ENCODE measurements at places on chromosomes 16 and 17.

DNA sequence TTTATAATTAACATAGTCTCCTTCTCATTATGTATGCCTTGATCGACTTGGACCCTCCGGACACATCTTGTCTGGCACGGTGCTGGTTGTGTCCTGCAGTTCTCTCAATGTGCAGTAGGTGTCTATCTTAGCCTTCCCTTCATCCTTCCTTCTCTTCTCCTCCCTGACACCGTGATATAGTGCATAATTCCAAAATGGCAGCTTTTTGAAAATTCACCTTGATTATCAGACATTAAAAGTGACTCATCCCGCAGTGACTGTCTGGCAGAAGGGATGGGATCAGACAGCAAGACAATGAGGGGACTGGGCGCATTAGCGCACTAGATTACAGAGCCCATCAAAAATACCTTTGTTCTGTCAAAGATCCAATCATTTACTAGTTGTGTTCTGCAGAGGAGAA, 70.0 kb upstream of the PMFBP1 start:
- no peak for ATAC-seq

DNA sequence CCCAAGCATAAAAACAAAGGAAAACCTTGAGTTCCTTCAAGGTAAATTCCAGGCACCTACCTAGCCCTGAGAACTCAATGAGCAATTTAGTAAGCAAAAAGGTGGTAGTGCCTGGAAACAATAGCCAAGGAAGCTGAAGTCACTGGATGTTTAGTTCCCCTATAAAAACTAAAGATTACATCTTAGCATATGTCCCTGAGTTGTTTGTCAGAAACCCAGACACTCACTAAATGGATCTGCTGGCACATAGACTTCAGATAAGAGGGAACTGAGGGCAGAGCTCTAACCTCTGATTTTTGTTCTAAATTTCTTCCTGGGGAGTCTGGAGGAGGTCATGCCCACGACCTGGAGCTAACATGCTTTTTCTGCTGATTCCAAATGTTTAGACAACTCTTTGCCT, 532.8 kb upstream of the SALL1 start:
- ATAC-seq: no peak

DNA sequence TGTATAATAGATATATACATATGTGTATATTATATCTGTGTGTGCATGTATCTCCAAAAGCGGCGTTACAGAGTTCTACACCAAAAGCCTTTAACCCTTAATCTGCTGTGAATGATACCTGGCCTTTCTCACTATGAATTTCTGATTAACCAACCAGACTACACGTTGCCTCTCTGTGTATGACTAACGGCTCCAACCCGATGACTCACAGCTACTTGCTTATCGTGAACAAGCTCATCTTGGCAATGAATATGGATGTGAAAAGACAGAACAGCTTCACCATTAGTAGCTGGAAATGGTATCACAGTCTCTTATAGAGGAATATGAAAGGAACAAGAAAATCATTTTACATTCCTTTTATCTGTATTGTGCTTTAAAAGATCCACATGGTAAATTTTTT, 23.8 kb upstream of the ARHGAP44 start:
- ATAC-seq: peak; percentile 48

GRCh38 chr17:35856603-35857002, 12.1 kb downstream of the HEATR9 start:
- no peak for ATAC-seq

DNA sequence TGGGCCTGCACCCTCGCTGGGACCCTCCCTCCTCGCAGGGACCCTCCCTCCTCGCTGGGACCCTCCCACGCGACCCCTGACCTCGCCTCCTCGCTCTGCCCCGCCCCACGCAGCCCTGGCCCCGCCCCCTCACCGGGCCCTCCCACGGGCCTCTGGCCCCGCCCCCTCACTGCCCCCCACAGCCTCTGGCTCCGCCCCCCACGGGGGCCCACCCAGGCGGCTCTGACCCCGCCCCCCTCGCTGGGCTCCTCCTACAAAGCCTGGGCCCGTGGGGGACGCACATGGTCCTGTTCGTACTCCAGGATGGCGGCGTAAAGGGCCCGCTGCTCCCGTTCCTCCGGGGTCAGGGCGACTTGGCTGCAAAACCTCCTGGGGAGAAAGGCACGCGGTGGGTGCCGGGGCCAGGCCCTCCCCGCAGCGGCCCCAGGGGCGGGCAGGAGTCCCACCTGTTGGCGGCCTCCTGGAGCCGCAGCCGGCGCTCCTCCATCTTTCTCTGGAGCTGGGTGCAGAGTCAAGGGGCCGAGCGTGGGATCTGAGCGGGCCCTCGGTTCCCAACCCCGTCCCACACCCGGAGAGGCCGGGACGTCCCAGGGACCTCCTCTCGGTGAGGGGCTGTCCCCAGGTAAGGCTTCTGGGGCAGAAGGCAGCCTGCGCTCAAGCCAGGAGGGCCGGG, 9.0 kb downstream of the VPS9D1 start:
- no peak for ATAC-seq

- ATAC-seq: no peak
Measured at GRCh38 chr16:8741636-8742035, 55.8 kb downstream of the TMEM186 start.

DNA sequence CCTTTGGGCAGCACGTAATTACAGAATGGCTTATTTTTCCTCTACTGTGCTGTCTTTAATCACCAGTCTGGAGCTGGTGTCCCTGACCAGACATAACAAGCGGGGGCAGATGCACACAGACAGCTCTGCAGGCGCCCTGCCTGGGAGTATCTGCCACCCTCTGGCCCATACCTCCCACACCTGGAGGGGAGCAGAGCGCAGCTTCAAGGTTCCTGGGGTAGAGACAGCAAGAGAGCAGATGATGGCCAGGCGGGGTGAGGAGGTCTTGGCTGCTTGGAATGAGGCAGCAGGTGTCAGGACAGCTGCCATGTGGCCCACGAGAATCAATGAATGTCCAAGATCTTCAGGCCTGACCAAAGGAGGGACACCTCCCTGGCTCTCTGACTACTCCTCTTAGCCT, 23.8 kb downstream of the TMEM94 start:
- no peak for ATAC-seq

GRCh38 chr16:3065069-3065741, at the start of gene IL32:
IL32 (plus strand) TSS chr16:3065640; CDS start chr16:3065812, 172 bp downstream.
- ATAC-seq: peak; percentile 91

DNA sequence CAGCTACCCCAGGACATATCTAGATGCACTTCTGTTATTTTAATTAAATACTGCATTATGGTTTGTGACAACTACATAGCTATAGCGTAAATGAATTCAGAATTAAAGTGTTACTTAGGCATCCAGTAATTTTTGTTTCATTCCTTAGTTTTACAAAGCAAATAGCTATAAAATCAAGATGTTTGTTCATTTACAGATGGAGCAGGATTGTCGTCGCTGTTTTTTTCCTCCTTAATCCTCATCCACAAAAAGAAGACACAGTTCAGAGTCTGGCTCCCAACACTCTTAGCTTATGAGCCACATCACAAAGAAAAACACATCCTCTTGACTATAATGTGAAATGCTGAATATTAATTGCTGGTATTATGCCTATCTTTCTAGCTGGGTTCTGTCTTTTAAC, 43.7 kb downstream of the SNX11 start:
- ATAC-seq: no peak

GRCh38 chr16:84562174-84562815, 55.6 kb downstream of the COTL1 start:
- no peak for ATAC-seq

GRCh38 chr17:47188271-47188875, 722 bp downstream of the CDC27 start:
- ATAC-seq: no peak

DNA sequence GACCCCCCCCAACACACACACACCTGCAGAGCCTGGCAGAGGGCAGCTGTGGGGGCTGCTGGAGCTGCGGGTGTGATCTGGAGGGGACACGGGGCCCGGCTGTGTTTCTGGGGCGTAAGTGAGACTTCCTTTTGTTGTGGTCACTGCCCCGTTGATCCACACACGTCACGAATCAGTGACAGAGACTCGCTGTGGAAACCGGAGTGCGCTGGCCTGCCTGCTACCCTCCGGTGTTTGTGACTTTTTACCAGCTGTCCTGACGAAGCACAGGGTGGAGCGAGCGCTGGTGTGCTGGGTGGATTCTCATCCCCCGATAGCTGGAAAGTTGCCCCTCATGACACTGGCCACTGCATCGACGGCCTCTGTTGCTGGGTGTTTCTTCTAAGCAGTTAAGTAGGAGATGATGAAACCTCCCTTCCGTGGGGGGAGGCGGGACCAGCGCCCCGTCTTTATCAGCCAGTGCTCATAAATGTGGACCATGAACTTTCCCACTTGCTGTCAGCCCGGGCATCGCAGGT, 2.3 kb downstream of the METRNL start:
- peak; percentile 22 for ATAC-seq

All from gastroesophageal sphincter (tissue), 4 donors.